ENCODE measurements at places on chromosomes 13 and 19. TPM values are rescaled to one million over a fixed set of nuclear protein-coding genes. Genes with fewer than 3 reads are reported as not detected.

DNA sequence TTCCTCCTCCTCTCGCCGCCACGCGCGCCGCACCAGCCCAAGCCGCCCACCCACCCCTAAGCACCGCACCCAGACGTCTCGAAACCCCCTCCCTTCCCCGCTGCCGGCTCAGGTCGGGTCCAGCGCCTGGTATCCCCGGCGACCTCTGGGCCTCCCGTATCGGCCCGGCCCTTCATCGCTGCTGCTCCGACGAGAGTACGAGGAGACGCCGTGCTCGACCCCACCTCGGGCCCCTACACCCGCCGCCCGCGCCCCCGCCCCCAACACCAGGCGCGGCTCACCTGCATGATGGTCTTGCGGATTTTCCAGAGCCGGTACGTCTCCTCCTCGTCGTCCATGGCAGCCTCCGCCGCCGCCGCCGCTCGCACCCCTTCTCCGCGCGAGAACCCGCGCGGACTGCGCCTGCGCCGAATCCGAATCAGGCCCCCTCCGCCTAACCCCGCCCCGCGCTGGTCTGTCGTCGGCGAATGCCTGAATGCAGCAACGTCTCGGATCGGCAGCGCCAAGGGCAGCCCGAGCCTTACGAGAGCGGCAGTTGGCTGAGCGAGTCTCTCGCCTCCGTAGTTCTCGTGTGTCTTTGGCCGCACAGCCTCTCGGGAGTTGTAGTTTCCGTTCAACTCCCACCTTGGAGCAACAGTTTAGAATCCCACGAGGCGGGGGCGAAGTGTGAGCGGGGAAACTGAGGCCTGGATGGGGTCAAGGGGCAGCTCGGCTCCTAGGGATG lies at the start of gene POLR2E:
Gene POLR2E, minus strand, starts transcription at position 398 of the 724 bp plus-strand sequence. Its CDS starts 60 bp downstream, at position 338.
- peak; percentile 98 for DNase-seq

DNA sequence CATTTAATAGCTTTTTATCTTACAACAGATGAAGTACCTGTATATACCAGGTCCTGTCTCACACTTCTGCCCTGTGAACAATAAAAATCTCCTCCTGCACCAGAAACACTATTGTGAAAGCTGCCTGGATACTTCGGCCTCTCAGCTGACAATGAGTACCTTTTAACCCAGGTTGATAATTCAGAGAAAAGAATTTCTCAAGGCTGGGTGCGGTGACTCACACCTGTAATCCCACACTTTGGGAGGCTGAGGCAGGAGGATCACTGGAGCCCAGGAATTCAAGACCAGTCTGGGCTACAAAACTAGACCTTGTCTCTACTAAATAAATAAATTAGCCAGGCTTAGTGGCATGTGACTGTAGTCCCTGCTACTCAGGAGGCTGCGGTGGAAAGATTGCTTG lies 65.3 kb upstream of the TM9SF2 start:
- no peak for DNase-seq

GRCh38 chr19:782185-782877 lies 14.9 kb upstream of the PTBP1 start:
- DNase-seq = no peak

GRCh38 chr13:113804703-113805430 lies 45.8 kb downstream of the TMEM255B start:
- DNase-seq = no peak

DNA sequence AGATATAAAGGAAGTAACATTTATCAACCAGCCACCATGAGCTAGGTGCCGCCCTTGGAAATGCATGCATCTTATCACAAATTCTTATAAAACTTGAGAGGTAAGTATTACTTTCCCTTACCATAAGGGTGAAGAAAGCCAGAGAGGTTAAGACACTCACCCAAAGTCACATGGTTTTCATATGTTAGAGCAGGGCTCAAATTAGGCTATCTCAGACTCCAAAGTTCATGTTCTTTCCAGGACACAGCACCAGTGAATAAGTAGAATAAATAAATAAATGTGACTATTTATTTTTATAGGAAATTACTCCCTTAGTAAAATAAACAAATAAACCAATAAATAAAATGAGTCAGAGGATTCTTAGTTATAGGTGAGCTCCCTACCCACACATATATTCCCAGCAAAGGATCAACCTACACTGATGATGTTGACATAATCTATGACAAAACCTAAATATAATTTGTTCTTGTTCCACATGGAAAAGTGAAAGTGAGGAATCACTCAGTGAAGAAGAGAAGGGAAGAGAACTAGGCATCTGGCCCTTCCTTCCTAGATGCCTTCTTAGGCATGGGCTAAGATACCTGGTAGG lies 27.2 kb downstream of the SPRY2 start:
- DNase-seq = no peak

- no peak for DNase-seq
These were observed 50.9 kb upstream of the ATP11A start for GRCh38 chr13:112638919-112639318.

FGF22 gene
- total RNA-seq = 7.8 TPM

ADGRE3 gene
- total RNA-seq = not detected

Measured in dorsolateral prefrontal cortex (tissue), 122 donors.